Uterine smooth muscle cell (primary cell): ENCODE measurements at places on chromosomes 6 and 20. TPM values are rescaled to one million over a fixed set of nuclear protein-coding genes. Genes with fewer than 3 reads are reported as not detected.

The RNASET2 gene
- 11.3 and 36.4 TPM in 2 replicates for total RNA-seq

The CST5 gene
- total RNA-seq, result not detected in 2 replicates

The CLVS2 gene
- total RNA-seq, result 0.12 TPM in 1 of 2 replicates, not detected in the other

The SNRPB gene
- 150 and 345 TPM in 2 replicates for total RNA-seq

The LAMA4 gene
- 105 and 276 TPM in 2 replicates for total RNA-seq

The TGM3 gene
- total RNA-seq, result not detected in 2 replicates

The HLA-DQA1 gene
- not detected in 2 replicates for total RNA-seq
